ENCODE measurements at places on chromosomes 13 and 19.

DNA sequence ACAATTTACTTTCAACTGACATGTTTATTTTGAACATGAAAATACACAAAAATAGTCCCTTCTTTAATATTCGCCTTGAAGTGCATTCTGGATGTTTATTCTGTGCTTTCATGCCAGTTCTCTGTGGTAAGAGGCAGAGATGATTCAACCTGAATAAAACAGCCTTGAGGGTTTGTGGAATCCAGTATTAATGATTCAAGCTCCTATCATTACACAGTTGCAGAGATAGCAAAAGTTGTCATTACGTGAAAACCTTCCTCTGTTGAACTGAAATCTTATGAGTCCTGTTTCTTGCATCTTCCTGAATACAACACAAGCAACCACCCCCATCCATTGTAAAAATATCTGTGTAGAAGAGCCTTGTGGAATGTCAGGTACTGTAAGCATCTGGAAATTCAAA is 142.3 kb upstream of the HTR2A start:
- no peak for DNase-seq

GRCh38 chr19:30437869-30438268 is 65.7 kb downstream of the ZNF536 start:
- DNase-seq: no peak

- DNase-seq: no peak
Measured at GRCh38 chr19:10508707-10509106, 5.6 kb upstream of the KEAP1 start.

DNA sequence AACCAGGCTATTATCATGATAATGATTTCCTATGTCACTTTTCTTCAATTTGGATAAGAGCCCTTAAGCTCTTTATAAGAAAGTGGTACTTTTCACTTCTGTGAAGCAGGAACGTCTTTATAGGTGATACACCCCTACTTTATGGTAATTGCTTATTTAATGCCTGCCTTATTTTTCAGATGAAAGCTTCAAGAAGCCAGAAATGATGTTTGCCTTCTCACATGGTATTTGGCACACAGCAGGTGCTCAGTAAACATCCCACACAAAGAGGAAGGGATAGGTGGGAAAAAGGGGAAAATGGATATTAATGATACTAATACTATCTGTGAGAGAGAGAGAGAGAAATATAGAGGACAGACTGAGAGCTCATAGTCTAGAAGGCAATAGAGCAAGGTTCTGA is 29.0 kb upstream of the WASF3 start:
- DNase-seq: no peak

GRCh38 chr13:99376132-99376531 is 68.9 kb upstream of the GPR183 start:
- DNase-seq: no peak

- DNase-seq: no peak
Measured at GRCh38 chr19:28388988-28389387, 824.0 kb downstream of the UQCRFS1 start.

DNA sequence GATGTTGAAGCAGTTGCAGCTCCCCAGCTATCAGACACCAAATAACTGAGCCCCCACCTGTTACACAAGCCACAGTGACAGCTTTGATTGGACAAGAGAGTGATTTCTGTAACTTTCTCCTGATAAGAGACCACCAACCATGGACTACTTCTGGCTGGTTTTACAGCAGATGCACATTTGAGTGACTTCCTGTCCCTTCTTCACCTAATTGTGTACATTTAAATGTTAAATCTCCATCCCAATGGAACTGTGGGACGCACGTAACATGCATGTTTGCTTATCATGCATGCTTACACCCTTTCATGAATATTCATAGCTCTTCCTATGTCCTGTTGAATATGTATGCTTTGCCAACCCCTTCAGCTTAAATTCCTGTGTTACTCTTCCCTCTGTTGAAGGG is 6.0 kb upstream of the TNFSF11 start:
- no peak for DNase-seq
